ENCODE measurements at places on chromosomes 5 and 9.

GRCh38 chr5:219991-220390, 1.9 kb downstream of the SDHA start:
- DNase-seq = no peak

GRCh38 chr5:32302835-32303754, 9.6 kb downstream of the MTMR12 start:
- DNase-seq = no peak

DNA sequence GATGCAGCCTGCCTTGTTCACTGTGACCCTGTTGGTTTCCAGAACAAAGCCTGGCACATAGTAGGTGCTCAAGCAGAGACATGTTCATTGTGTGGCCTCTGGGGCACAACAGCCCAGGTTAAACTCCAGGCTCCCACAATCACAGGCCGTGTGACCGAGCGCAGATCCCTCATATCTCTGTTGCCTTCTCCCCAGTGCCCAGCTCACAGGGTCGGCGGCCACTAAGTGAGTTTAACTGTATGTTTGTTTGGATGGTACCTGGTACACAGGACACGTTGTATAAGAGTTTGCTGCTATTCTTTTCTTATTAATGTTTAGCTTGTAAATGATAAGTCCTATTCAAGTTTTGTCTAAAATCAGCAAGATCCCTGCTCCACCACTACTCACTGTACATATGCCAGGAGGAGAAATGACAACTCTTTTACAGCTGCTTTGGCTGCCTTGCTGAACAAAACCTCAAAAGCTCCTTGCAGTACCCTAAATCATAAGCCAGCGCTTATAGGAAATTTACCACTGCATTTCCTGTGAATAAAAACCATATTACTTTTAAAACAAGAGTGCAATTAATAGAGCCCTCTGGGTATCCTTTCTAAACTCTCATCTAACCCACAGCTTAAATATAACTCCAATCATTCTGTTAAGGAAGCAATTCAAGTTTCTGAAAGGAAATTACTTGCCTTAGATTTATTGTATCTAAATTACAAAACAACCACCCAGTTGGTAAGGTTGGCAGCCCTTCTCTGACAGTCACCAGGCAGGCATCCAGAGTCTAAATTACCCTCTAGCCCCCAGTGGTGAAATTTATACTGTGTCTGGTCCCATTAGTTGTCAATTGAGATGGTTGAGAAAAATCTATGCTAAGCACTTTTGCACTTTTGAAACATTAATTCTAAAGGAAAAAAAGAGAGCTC, 379.4 kb downstream of the SEMA5A start:
- no peak for DNase-seq

DNA sequence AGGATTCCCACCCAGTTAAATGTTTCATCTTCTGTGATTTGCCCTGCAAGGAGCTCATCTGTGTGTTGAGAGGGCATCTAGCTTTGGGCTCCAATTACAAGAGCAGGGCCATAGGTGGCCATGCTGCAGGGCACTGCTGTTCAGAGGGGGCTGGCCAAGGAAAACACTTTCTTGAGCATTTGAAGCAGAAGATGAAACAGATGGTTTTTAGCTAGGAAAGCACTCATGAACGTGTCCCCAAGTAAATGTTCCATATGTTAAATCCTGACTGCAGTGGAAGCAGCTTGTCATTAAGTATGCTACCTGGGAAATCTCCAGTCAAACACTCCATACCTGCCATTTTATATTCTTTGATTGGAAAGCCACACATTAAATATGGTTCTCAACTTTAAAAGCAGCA, 176.6 kb downstream of the FBXL7 start:
- no peak for DNase-seq

DNA sequence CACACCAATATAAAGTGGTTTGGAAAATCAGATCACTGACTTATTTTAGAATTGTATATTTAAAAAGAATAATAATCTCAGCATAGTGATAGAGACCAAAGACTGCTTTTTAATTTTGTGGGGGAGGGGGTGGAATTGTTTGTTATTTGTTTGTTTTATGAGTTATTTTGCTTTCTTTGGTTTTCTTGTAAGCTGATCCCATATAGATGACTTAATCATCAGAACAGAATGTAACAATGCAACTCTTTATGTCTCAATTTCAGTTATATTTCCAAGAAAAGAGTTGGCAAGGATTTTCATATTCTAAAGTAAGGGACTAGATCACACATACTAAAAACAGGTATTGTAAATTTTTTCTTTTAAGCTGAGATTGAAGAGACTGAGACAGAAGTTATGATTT, 984.9 kb downstream of the TLE4 start:
- DNase-seq = no peak

Measured in HEK293T (cell line).